NCI-H2081 treated with DMSO at 0.1 percent for 48 hours (cell line): ENCODE measurements at places on chromosomes 16 and 17.

DNA sequence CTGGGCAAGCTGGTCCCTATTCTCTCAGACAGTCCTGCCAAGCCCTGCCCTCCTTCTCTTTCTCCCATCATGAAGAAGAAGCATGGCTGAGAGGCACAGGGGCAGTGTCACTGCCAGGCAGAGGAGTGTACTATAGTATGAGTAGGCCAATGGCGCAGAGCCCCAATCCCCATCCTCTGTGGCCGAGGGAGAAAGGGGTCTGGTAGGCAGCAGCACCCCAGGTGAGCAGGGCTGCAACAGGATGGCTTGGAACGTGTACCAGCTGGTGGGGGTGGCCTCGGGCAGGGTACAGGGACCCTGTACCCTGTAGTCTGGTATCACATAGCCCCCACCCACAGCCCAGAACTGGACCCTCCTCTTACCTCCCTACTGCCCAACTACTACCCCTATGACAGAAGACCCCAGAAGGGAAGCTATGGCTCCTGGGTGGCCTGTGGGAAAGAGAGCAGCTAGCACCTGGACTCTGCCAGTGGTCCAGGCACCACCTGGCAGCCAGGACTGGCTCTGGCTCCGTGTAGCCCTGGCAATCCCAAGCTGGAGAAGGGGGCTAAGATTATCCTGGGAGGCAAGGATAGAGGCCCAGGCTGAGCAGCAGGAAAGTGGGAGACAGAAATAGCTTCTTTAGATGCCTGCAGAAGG is 4.4 kb downstream of the SMARCD2 start:
- no peak for DNase-seq

DNA sequence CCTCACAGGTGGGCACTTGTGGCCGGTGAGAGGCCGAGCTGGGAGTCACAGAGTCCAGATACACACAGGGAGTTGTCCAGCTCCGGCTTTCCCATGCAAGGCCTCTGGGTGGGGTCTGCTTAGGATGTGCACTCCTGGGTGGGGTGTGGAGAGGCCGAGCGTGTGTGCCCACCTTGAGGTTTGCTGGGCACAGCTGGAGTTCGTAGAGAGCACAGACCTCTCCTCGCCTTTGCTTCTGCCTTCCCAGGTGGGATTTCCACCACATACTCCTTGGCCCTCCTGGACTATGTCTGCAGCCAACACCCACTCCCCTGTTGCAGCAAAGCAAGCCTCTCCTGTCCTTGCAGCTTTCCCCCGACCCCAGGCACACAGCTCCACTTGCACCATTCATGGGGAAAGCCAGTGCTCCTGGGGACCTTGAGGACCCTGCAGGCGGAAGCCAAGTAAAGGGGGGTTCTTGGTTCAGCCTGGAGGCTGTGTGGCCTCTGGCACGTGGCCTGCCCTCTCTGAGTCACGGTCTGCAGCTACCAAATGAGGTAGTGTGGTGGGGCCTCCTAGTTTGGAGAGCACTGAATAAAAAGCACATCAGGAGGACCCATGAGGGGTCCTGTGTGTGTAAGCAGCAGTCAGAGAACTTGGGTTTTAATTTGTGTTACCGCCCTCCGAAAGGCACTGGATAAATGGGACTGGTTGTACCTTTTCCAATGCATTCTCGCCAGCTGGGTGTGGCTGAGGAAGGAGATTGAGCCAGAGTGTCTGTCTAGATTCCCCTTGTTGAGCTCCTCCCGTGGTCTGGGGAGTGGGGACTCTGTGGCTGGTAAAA is 31.5 kb downstream of the MPRIP start:
- DNase-seq, result no peak

DNA sequence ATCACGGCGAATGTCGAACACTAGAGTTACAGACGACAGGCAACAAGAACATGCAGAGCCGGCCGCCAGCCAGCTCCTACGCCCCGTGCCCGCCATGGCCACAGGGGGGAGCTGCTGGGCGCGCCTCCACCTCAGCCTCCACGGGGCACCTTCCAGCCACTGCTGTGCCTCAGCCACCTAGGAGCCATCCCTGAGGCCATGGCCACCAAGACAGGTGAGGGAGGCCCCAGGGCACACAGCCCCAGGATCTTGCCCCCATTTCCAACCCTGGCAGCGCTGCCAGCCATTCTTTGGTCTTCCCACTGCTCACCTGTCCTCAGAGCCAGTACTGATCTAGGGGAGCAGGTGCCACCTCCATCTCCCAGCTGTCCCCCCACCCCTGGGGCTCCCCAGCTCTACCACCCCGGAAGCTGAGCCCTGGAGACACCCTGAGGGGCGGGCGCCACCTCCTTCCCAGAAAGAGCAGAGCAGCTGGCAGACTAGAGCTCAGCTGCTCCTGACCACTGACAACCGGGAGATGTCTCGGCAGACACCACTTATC is 11.8 kb downstream of the GNPTG start:
- DNase-seq, result no peak

- DNase-seq, result no peak
Measured at GRCh38 chr16:26133416-26134093, 441.8 kb downstream of the HS3ST4 start.

- no peak for DNase-seq
Measured at GRCh38 chr16:63239065-63239570, 1202.9 kb upstream of the CDH8 start.

GRCh38 chr16:50269061-50269705 is 2.8 kb downstream of the ADCY7 start:
- DNase-seq, result no peak

DNA sequence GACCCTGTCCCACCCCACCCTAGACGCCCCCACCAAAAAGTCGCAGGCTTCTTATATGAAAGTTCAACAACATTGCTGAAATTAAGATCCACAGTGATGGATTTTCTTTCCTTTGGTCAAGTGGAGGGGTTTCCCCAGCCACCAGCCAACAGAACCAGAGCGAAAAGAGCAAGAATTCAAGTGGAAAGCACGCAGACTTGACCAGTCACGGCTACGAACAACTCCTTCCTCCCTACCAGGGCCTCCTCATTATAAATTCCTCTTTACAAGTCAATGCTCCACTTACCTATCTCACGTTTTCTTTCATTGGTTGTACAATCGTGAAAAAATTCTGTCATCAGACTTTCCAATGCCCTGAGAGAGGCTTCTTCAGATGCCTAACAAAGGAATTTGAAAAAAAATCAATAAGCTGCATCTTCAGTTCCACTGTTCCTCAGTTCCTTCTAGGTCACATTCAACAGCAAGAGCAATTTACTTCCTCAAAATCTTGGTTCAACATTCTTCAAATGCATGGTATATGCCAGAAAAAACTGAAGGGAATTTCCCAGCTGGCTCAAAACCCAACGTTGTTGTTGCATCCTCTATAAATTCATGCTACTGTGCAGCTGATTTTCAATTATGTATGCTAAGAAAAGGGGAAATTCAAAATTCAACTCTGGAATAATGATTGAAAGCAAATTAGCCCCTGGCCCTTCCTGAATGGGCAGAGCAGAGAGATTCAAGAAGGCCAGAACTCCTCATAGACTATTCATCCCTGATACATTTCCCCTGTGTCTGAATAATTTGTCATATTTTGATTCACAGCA is 30.9 kb downstream of the XPO6 start:
- DNase-seq, result no peak

- DNase-seq, result peak; percentile 17
Measured at GRCh38 chr16:4344983-4345835, 5.9 kb downstream of the PAM16 start.

DNA sequence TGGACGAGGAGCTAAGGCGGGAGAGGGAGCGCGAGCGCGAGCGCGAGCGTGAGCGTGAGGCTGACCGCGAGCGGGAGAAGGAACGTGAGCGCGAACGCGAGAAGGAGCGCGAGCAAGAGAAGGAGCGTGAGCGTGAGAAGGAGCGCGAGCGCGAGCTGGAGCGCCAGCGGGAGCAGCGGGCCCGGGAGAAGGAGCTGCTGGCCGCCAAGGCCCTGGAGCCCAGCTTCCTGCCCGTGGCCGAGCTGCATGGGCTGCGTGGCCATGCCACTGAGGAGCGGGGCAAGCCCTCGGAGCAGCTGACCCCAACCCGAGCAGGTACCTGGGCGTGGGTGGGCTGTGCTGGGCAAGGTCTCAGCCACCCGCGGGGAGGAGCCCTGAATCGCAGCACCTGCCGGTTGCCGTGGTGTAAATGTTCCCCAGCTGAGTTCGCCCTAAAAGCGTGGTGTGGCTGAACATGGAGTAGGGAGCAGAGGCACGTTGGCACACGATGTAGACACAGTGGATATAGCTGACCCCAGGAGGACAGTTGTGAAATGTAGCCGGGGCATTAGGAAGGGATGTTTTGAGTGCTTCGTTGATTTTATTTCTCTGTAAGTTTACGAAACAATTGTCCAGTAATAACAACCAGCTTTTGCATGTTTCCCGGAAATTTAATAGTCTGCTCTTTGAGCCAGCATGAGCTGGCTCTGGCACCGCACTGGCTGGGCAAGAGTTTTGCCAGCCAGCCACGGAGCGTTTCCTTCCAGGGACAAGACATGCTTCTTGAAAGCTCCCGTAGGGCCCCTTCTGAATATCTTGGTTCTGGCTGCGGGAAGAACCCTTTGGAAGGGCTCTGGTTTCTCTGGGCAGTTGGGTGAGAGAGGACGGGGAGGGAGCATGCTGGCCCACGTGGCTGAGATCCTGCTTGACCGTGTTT is 32.1 kb downstream of the GINS2 start:
- no peak for DNase-seq
